AG08395 (cell line): ENCODE measurements at places on chromosomes 6 and 20.

- DNase-seq = peak; percentile 73
Measured at GRCh38 chr6:138088326-138088762, 18.9 kb downstream of the PERP start.

GRCh38 chr6:42993445-42993844 lies 9.1 kb downstream of the PPP2R5D start:
- peak; percentile 38 for DNase-seq

DNA sequence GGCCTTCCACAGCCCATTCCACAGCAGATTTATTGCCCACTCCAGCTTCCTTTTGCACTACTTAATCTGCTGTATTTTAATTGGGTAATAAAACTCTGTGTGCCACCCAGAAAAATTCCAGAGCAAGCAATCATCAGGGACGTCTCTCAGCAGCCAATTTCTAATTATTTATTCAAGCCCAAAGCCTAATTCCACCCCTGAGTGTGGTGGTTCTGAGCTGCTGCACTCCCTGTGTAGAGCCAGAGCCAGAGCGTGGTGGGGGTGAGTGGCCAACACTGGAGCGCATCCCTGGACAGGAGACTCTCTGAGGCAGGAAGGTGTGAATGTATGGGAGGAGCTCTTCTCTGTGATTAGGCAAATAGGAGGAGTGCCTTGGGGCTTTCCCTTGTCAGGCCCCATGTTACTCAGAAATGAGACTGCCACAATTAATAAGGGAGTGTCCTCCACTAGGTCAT lies 66.1 kb downstream of the CD24 start:
- DNase-seq = peak; percentile 13

- no peak for DNase-seq
Measured at GRCh38 chr6:22954749-22955385, 385.5 kb downstream of the HDGFL1 start.

DNA sequence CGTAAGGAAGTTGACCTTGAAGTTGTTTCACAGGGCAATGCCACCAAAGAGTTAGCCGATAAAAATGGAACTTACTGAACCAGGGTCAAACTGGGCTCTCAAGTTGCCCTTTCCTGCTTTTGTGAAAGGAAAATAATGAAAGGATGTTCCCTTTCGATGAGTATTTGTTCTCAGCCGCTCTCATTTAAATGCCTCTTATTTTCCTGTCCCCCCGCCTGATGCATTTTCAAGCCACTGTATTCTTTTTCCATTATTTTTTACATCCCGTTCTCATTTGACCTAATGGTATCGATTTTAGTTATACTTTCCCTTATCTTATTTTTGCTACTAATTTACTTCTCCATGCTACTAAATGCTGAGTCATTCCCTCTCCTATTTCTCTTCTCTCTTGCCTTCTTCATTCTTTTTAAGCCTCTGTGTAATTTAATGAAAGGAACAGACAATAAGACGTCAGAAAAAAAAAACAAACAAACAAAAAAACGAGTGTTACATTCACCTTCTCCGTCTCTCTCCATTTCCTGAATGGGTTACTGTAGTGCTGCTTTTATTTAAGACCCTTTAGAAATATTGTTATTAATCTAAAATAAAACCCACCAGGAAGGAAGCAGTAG lies 655 bp upstream of the NDUFAF4 start:
- no peak for DNase-seq

- no peak for DNase-seq
Measured at GRCh38 chr6:47321577-47321976, 11.9 kb upstream of the TNFRSF21 start.

GRCh38 chr6:102813489-102814275 lies 1420.2 kb downstream of the GRIK2 start:
- no peak for DNase-seq

DNA sequence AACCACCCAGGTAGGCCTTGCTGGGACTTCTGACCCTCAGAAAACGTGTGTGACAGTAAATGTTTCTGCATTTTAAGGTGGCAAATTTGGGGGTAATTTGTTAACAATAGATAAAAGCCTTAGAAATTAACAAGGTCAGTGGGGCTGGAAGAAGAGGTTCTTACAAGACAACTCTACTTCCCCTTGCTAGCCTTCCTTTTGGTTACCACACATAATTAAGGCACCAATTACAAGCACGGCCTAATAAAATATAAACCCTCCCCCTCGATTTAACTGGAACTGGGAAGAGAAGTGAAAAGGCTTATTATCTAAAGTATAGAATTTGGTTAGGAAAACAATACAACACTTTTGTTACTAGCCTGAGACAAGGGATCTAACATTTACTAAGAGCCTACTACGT lies 38.8 kb downstream of the ELOVL5 start:
- DNase-seq = no peak

DNA sequence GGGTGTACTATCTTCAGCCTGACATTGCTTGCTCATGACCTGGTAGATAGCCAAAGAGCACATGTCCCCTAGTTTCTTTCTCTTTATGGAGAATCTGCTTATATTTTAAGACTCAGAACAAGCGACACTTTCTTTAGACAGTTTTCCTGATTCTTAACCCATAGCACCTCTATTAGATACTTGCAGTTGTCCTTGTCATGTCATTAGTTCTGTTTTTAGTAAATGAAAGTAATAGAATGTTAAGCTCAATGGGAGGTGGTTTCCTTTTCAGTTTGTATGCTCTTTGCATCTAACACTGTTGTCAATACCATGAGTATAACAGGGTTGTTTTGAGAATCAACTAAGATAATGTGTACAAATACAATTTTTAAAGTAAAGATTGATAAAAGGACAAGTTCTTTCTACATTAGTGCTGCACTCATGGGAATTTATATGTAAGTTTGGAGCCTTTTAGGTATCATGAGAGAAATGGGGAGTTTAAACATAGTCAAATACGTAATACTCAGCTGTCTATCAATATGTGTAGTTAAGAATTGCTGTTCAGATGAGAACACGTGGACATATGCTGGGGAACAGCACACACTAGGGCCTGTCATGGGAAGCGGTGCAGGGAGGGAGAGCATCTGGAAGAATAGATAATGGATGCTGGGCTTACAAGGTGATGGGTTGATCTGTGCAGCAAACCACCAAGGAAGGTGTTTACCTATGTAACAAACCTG lies 124.3 kb downstream of the GRM1 start:
- DNase-seq = no peak

DNA sequence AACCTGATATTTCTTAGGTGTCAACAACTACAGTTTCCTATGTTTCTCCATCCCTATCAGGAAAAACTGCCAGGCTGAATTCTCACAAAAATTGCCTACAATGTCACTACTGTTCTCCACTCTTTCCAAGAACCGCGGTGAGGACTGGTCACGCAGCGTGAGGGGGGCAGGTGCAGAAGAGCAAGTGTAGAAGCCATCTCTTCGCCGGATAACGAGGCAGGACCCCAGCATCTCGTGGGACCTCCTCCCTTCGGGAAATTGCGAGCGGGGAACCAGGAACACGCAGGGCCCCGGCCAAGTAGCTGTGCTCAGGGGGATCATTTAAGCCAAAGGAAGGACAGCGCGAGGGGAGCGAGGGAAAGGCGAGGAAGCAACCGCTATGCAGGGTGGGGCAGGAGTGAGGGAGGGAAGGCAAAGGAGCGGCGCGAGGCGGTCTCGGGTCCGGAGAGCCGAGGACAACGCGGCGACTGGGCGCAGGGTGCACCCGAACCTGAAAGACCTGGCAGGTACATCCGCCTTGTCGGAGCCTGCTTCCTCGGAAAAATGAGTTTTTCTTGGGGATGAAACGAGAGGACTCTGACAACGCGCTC lies 559 bp downstream of the APMAP start:
- DNase-seq = peak; percentile 18

GRCh38 chr6:100382031-100382430 lies 82.7 kb downstream of the SIM1 start:
- DNase-seq = peak; percentile 13

DNA sequence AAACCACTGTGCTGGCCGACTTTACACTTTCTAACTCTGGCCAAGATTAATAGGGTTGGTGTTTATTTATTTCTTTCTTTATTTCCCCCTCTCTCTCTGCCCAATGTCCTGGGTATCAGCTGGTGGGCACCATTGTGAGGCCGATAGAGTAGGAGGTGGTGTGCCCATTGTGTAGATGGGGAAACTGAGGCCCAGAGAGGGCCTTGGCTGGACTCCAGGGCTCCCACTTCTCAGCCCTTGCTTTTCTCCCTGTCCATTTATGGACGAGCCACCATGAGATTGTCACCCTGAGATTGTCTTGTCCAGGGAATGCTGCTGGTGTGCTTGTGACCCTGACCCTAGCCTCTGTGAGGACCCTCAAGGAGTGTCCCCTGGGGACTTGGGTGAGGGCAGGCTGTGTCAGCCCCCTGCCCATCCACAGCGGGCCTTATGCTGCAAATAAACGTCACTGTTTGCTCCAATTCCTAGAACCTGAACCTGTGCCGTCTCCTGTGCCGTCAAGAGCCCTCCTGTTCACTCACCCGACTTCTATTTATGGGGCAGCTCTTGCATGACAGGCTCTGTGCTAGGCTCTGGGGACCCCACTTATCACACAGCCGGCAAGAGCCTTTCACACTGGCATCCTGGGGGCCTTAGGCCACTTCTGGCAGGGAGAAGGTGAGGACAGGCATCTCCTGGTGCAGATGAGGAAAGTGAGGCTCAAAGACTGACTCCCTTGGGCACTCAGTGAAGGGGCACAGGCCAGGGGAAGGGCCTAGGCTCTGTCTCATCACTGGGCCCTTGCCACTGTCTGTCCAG lies 24.8 kb downstream of the SUN5 start:
- DNase-seq = no peak

- no peak for DNase-seq
Measured at GRCh38 chr6:143200167-143200770, 139.6 kb downstream of the AIG1 start.

DNA sequence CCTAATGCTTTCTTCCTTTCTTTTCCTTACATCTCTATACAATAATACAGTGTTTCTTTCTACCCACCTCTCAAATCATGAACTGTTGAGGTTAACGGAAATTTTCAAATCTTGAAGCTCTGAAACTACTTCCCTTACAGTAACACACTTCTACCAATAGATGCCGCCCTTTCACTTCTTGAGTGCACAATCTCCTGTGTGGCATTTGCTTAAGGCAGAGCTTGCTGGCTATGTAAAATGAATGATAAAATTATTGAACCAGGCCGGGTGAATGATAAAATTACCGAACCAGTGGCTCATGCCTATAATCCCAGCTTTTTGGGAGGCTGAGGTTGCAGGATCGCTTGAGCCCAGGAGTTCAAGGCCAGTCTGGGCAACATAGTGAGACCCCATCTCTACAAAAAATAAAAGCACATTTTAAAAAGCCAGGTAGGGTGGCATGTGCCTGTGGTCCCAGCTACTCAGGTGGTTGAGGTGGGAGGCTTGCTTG lies 56.8 kb downstream of the KCNS1 start:
- peak; percentile 72 for DNase-seq

GRCh38 chr6:57298741-57299140 lies 18.7 kb upstream of the PRIM2 start:
- DNase-seq = no peak
